Hematopoietic multipotent progenitor cell treated with erythropoietin and hydrocortisone succinate and interleukin-3 and kit ligand, for 15 days (in vitro differentiated cells): ENCODE measurements at places on chromosomes 6 and 20.
A peak's percentile ranks its signal among the peaks of the same experiment; 100 is the strongest.

DNA sequence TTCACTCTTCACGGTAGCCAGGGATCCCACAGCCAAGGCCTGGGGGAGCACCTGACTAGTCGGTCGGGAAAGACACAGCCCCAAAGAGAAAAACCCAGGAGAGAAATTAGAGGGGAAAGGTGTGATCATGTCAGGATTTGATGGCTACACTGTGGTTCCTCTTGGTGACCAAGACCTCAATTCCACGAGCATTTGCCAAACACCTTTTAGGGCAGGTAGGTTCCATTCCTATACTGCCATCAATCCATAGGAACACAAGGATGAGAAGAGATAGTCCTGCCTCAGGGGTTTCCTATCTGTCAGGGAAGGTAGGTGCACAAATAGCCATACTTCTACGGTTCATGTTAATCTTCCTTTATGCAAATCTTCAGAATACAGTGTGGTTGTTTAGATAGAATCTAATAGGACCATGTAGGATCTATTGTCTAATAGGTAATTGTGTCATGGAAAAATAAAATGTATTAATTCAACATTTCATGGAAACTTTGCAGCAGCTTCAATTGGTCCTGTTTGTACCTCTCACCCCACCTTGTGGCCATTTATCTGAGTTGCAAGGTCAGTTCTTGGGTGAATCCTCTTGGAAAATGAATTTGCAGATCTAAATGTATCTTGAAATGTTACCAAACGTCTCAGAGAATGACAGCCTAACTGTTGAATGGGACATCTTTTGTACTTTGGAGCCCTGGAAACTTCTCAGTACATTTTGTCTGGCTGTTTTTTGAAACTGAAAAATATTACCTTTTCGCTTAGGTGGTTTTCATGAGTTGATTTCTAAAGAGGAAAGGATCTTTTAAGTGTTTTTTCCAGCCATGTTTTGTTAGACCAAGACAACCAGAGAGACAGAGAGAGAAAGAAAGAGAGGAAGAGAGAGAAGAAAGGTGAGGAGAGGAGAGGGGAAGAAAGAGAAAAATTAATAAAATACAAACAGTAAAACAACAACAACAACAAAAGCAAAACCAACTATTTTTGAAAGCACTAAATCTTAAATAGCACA, 33.7 kb upstream of the IYD start:
- peak; percentile 24 for DNase-seq

GRCh38 chr20:6622041-6622440, 145.4 kb upstream of the BMP2 start:
- no peak for DNase-seq

DNA sequence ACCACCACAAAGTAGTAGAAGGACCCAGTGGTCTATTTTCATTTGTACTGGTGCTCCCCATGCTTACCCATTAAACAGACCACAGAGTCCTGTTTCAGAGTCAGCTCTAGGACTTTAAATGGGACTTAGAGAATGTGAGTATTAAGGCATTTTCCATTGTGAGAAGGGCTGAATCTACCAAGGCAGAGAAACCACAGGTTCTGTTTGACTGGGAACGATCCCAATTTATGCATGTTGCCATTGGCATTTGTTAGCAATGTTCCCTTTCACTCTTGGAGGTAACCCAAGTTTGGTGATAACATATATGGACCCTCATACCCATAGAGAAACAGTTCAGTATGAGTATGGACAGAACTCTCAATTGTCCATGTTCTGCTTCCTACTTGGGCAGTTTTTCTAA, 672.8 kb downstream of the KIF16B start:
- no peak for DNase-seq

- DNase-seq = no peak
Measured at GRCh38 chr20:60935971-60936370, 316.1 kb upstream of the CDH4 start.

GRCh38 chr20:47412083-47412482, 55.6 kb upstream of the ZMYND8 start:
- no peak for DNase-seq

DNA sequence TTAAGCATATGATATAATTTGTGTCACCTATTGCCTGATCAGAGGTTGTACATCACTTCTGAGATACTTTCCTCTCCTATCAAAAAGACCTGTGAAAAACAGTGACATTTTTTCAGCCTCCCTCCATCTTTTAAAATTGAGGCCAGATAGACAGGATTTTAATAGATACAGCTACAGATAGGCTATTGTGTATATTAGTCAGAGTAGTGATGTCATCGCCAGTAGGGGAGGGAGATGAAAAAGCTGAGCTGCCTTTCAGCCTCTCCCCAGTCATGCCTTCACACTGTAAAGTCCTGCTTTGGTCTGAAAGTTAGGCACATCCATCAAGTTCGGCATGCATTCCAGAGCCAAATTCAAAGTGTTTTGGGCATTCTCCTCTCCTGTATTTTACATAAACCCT, 7.9 kb upstream of the PABPC1L start:
- DNase-seq = no peak

GRCh38 chr20:59864726-59865125, 68.7 kb downstream of the SYCP2 start:
- DNase-seq = no peak

- no peak for DNase-seq
Measured at GRCh38 chr6:118985123-118985830, 50.3 kb upstream of the MCM9 start.

DNA sequence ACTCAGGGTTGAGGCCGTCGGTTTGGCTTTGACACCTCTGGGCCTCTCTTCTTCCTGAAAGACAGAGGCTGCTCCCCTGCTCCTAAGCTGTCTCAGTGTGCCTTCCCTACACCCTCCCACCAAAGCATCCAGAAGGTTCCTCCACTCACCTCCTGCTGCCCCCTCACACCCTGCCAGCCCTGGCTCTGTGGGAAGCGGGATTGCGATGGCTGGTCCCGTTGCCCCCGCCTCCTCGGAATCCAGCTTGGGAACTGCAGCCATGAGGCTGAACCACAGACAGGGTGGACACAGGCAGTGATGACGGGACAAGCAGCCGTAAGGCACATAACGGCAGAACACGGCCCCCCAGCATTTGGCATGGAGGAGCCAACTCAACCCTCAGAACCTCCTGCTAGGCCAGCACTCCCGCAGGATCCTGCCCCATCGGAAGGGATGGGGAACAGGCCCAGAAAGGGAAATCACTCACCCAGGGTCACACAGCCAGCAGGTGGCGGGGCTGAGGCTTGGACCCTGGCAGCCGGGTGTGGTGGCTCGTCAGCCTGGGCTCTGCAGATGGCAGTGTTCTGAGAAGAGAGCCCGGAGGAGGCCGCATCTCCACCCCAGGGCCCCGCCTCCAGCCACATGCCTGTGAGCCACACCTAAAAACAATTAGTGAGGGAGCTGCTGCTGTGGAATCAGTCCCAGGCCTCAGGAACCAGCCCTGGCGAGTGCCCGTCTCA, 139.6 kb downstream of the PHACTR3 start:
- DNase-seq = no peak

DNA sequence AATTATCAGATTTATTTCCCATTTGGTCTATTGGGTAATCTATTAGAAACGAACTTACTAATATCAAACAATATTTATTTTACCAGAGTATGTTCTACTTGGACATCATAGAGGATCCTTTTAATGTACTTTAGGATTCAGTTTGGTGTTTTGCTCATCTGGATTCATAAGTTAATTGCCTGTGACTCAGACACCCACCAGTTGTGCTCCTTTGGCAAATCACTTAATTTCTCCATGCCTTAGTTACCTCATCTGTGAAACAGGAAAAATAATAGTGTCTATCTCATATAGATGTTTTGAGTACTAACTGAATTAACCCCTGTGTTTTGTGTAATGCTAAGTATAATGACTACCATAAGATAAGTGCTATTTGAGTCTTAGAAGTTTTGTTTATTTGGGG, 292.1 kb downstream of the LAMA2 start:
- DNase-seq = no peak

GRCh38 chr20:5674176-5674660, 76.0 kb upstream of the SHLD1 start:
- DNase-seq = peak; percentile 56

- no peak for DNase-seq
Measured at GRCh38 chr6:71171497-71172070, 117.0 kb upstream of the OGFRL1 start.

DNA sequence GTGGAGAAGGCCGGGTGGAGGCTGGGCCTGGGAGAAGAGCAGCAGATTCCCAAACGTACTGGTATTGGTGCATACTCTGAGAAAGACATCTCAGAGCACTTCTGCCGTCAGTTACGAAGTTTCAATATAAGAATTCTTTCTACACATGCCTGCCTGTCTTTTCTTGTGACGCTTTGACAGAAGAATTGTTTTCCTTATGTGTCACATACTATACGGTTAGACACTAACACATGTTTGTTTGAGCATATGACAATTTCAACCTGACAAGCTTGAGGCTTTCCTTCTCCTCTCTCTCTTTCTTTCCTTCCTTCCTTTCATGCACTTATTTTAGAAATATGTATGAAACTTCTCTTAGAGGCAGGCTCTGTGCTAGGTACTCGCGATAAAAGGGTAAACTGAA, 360.0 kb downstream of the QKI start:
- DNase-seq = no peak
